T-helper 9 cell (primary cell): ENCODE measurements at places on chromosomes 12 and 14.

GRCh38 chr12:127675936-127676335, 591.0 kb upstream of the TMEM132C start:
- no peak for DNase-seq

DNA sequence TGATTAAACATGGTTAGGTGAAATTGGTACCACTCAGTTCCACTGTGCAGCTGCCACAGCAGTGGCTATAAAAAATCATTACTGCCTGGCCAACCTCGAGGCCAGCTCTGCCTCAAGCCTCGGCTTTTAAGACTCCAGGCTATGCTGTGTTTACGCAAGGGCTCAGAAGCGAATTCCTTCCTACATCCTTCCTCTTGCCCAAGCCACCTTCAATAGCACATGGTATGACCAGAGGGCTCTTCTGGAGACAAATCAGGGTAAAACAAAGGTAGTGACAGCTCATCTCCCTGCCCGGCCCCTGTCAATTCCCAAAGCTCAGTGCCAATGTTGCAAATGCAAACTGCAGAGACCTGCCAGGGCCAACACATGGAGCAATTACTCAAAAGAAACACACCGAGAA, 31.9 kb downstream of the NUAK1 start:
- DNase-seq, result no peak

DNA sequence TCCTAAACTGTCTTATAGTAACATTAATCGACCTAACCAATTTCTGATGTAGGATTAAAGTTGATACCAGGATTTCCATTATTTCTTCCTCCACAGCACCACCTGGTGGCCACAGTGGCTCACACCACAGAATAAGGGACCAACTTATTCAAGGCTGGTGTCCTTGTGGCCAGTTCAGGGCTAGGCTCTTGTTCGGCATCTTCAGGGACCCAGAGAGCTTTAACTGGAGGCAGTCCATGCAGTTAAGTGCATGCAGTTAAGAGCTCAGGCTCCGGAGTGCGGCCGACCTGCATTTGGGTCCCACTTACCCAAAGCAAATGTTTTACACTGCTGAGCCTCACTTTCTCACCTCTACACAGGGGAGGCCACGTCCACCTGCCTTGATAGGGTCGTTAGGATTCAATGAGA, 42.0 kb upstream of the GPR68 start:
- DNase-seq, result peak; percentile 82

- no peak for DNase-seq
These were observed 17.4 kb downstream of the KCNMB4 start for GRCh38 chr12:70383484-70383883.

DNA sequence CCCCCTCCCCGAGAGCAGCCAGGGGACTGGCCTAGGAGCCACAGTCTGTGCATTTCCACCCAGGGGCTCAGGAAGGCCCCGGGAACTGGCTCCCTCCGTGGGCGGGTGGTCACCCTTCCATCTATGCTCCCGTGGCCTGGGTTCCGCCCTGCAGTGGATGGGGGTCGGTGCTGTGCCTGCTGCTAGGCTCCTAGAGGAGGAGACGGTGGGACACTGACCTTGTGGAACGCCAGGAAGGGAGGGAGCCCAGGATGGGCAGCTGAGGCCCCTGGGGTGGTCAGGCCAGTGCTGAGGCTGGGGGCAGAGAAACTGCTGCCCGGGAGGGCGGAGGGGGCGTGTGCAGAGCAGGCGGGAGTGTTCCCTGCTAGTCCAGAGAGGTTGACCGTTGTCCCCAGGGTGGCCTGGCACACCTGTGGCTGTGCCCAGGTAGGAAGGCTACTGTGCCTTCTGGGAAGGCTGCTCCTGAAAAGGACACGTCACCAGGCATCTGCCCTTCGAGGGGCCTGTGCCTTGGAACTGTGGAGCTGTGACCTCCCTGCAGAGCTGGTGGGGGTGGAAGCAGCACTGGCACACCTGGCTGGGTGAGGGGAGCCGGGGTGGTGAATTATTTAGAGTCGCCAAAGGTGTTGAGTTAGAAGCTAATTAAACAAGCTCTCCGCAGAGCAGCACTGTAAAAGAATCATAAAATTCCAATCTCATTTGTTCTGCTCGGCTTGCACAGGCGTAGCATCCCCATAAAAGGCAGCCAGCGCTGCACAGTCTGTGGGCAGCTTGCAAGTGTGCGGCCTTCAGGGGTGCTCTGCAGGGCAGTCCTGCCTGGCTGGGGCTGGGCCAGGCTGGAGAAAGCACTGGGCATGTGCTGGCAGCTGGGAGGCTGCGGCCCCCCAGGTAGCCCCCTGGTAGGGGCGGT, 145.1 kb downstream of the KIF26A start:
- no peak for DNase-seq

- DNase-seq, result no peak
These were observed 73.5 kb downstream of the TNFAIP2 start for GRCh38 chr14:103196716-103197115.

- DNase-seq, result no peak
These were observed at the start of gene CMTM5 for GRCh38 chr14:23376482-23377197. Gene CMTM5 (plus strand): TSS chr14:23377046. CDS start chr14:23377252, 206 bp downstream.

DNA sequence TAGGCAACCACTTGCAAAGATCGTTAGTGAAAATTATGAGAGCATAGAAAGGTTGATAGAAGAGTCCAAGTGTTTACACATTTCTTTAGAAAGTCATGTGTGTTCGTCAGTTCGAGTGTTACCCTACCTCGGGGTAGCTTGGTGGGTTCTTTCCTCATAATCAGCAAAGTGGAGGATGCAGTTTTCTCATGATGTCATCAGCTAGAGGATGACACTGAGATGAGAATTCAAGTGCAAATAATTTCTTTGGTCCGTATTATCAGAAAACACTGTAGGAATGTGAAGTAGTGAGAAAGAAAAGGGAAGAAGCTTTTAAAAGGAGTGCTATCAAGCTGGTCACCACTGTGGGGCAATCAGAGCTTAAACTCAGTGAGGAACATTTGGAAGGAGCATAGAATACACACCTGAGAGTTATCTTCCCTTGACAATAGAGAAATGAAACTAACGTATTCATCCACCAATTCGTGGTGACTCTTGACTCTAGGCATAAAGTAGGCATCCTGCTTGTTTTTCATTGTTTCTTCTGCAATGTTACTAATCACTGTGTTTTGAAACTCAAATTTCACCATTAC, 1340.9 kb upstream of the TMEM132C start:
- no peak for DNase-seq

GRCh38 chr12:124321040-124321481, 26.2 kb downstream of the RFLNA start:
- peak; percentile 45 for DNase-seq

DNA sequence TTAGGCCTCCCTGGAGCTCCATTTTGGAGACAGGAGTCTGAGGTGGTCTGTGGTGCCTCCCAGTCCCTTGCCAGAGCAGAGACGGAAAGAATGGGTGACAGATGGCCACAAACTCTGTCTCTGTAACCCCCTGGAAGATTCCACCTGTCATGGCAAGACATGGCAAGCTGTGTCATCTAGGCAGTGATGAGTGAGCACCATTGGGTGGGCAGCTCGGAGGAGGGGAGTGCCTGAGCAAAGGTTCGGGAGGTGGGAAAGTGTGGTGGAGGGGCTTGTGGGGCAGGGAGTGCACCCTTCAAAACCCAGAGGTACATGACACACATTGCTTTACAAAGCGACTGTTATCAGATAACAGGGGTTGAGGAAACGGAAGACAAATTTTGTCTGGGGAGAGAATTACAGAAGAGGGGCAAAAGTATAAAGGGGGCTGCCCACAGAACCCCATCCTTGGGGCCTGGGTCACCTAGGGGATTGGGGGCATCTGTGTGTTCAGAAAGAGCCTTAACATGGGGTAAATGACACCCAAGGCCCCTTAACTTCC, 3.5 kb downstream of the RIN3 start:
- DNase-seq, result no peak

DNA sequence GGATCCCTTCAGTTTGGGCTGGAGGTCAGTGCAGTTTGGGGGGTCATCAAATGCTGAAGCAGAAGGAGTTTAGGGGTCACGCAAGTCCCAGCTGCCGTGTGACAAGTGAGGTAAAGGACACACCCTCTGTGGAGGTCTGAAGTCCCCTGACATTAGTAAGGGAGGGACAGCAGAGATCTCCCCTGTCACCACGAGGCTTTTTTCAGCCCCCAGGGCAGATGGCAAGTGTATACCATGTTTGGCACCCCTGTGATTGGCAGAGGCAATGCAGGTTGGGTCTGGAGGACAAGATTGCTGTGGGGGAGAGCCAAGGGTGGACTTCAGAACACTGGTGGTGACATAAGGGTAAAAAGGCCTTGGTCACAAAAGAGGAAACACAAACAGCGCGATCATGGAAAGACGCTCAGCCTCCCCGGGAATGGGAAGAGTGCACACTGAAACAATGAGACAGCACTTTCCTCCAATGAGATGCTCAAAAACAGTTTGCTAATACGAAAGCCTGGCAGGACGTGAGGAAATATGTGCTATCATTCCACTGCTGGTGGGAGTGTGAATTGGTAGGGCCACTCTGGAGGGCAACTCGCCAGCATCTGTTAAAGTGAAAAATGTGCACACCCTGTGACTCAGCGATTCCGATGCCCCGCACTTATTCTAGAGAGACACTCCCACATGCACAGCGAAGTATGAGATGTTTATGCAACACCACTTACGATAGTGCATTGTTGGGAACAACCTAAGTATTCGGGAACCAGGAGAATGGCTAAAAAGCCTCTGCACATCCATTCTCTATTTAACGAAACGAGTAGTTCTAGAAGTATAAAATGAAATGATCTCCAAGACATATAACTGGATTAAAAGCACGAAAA, 14.4 kb upstream of the CD27 start:
- no peak for DNase-seq

DNA sequence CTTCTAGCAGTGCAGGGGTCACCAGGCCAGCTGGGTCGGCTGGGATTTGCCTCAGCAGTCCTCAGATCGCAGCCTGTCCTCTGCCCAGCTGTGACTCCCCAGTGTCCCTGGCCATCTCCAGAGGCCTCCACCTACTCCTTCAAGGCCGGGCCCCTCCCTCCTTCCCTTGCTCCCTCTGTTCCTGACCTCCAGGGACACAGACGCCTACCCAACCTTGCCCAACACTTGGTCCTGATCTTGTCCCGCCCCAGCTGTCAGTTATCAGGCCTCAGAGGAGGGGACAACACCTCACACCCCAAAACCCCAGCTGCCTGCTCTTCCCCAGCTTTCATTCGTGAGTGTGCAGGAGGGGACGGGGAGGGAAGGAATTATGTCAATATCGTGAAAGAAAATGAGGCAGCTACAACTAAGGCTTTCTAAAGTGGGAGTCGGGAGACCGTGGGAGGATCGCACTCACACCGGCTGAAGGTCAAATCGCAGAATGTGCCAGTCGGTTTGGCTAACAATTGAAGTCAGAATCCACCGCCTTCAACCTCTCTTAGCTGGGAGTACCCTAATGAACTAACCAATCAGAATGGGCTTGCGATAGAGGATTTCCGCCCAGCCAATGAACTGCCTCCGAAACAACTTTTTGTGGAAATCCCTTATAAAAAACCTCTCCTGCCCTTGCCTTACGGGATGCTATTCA, 9.4 kb upstream of the PLBD2 start:
- no peak for DNase-seq

DNA sequence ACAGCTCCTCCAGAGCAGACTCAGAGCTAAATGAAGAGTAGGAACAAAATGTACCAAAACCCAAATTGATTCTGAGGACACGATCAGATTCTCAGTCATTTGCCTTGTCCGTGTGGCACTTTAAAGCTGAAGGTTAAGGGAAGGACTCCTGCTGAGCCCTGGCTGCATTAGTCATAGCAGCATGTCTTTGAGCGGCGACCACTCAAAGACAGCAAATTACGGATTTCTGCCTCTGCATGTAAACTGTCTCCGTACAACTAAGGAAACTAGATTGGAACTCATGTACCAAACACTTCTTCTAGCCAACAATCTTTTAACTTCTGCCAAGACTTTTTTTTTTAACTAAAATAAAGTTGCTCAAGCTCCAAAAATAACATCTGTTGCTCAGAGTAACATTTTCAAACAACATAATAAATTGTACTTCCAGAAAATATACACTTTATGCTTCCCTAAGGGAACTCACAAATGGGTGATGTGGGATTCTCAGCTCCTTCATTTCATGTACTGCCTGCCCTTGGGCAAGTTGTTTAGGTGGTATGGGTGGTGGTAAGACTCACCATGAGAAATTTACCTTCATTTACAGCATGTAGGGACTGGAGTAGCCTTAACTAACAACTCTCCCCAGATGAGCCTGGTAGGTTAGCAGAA, 56.1 kb downstream of the RERG start:
- no peak for DNase-seq

DNA sequence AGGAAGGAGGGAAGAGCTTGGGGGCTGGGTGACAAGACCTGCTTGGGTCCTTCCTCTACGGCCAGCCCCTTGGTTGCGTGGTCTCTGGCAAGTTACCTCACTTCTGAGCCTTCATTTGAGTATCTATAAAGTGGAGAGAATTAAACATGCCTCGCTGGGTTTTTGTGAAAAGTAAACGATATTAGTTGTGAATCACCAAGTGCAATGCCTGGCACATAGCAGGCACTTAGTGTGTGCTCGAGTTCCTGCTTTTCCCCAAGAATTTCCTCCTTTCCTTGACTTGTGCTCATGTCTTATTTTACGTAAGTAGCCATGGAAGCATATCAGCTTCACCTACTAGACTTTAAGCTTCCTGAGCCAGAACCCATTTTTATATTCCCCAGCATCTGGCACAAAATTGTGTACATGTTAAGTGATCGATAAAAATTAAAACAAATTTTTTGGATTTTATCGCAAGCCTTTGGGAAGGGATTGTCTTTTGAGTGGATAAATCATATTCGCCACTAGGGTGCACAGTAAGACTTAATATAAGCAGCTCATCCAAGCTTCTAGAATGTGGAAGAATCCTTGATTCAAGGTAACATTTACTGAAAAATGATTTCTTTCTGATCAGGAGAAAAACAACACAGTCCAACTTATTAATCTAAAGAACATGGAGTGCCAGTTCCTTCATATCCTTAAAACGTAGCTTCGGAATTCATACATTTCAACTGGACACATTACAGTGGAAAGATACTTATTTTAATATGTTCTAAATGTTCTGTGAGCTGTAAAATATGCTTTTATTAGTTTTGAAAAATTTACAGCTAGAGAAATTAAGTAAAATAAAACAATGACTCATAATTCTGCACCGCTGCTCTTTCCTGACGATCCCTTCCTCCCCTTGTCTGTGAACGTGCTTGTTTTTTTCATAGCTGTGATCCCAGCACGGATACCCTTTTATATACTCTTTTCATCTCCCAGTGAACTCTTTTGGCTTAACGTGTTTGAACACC, 62.0 kb downstream of the SLC25A47 start:
- DNase-seq, result no peak
